ENCODE measurements at places on chromosomes 1 and 21. TPM values are rescaled to one million over a fixed set of nuclear protein-coding genes. Genes with fewer than 3 reads are reported as not detected.

SPRR3 gene
- total RNA-seq, result not detected

FAM163A gene
- total RNA-seq, result not detected

DENND2D gene
- total RNA-seq, result 2.3 TPM

TTC39A gene
- total RNA-seq, result 0.78 TPM

PHLDA3 gene
- total RNA-seq, result 32.5 TPM

All from subcutaneous preadipocyte (primary cell).